CD4-positive, alpha-beta T cell treated with Interleukin-12 subunit alpha and Interleukin-12 subunit beta, for 1 hour (primary cell): ENCODE measurements at places on chromosomes 4 and X.
A peak's percentile ranks its signal among the peaks of the same experiment; 100 is the strongest.

- DNase-seq: peak; percentile 36
Observed at GRCh38 chr4:158624889-158625478, 46.7 kb downstream of the C4orf46 start.

- DNase-seq: no peak
Observed at GRCh38 chr4:103123114-103123513, 23.5 kb upstream of the BDH2 start.

- DNase-seq: peak; percentile 14
Observed at GRCh38 chr4:105709081-105709450, 482 bp downstream of the GSTCD start.

- no peak for DNase-seq
Observed at GRCh38 chr4:57144466-57144865, 34.3 kb upstream of the IGFBP7 start.

DNA sequence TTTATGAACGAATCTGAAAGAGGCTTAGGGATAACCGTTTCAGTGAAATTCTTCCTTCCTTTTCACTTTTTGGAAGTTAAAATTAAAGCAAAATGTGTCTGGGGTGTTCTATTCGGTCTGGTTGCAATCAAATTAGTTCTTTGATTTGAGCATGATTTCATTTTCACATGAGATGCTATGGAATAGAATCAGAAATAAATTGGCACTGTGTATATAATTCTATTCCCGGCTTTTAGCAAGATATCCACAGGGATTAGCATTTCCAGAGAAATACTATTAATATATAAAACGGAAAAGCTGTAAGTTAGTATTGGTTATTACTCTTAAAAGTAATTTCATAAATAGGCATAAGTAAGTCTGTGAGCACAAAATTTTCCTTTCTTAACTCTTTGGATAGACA, 1676.8 kb upstream of the PCDH7 start:
- DNase-seq: no peak

GRCh38 chr4:56940971-56941370, 33.3 kb downstream of the REST start:
- DNase-seq: no peak

- no peak for DNase-seq
Observed at GRCh38 chr4:169124661-169125060, 114.6 kb upstream of the CBR4 start.

GRCh38 chr4:52995360-52996030, 133.4 kb downstream of the RASL11B start:
- DNase-seq: no peak

- DNase-seq: no peak
Observed at GRCh38 chr4:138030375-138030774, 211.8 kb downstream of the SLC7A11 start.

GRCh38 chr4:119130365-119131065, 5.1 kb upstream of the MYOZ2 start:
- no peak for DNase-seq

- DNase-seq: no peak
Observed at GRCh38 chrX:20300822-20301221, 34.1 kb upstream of the RPS6KA3 start.

GRCh38 chr4:172826861-172827260, 341.8 kb upstream of the GALNT7 start:
- DNase-seq: no peak

DNA sequence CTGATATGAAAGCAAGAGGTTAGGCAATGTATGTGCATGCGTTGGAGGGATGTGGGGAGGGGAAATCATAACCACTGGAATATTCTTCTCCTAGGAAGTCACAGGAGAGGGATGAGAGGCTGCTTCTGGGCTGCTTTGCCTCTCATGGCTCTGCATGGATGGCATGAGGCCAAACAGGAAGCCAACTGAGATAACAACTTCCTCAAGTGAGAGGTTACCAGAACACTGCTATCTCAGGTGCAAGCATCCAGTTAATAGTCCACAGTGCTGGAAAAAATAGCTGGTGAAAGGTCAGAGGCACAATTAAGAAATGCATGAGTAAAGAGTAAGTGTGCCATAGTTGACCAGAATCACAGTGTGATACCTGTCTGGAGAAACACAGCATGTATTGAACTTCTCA, 113.3 kb downstream of the ELOVL6 start:
- DNase-seq: peak; percentile 12

- DNase-seq: no peak
Observed at GRCh38 chr4:11698846-11699590, 270.3 kb upstream of the HS3ST1 start.

DNA sequence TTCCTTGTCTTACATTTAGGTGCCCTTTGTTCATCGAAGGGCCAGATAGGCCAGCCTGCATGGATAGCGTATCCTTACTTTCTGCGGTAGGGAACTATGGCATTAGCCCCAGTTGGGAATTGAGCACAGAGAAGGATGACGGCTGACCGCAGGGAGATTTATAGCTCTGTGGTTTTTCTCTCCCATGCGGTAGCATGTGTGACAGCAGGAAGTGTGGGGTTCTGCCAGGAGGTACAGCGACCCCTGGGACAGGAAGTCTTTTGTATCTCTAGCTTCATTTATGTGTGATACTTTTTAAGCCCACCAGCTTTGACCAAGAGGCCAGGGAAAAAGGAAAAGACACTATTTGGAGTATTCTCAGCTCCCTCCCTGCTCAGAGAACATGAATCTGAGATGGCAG, 33.1 kb downstream of the GAB3 start:
- peak; percentile 49 for DNase-seq

GRCh38 chrX:108090491-108091263, 665 bp downstream of the PSMD10 start:
- no peak for DNase-seq

- DNase-seq: no peak
Observed at GRCh38 chr4:120281581-120281980, 214.9 kb upstream of the MAD2L1 start.

DNA sequence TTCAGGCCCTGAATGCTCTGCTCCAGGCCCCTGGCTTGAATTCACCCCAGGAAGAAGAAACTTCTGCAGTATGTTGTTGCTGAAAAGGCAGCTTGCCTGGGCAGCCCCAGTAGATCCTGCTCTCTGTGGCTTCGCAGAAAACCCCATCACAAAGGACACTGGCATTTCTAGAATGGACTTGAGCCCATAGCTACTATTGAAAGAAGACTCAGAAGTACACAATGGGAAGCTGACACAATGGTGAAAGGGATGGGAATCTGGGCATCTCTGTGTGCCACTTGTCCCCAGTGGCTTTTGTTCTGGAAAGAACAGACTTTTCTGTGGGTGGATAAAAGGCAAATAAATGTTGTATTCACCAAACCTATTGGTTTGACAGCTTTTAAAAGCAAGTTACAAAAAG, 67.4 kb upstream of the SCML1 start:
- no peak for DNase-seq

DNA sequence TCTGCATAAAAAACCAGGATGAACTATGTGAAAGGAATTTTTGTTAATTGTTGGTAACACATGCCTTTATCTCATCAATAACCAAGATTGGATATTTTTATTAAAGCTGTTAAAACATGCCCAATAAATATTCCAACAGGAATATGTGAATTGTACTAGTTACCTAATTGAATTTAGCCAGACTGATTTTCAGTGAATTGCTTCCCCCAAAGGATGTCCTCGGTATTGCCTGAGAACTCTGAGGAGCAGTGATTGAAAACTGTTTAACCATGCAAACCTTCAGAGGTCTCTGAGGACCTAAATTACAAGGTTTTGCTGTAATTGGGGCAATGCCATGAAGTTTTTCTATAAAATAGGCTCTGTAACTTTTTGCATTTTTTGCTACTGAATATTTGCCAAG, 66.6 kb downstream of the BLTP1 start:
- peak; percentile 10 for DNase-seq

DNA sequence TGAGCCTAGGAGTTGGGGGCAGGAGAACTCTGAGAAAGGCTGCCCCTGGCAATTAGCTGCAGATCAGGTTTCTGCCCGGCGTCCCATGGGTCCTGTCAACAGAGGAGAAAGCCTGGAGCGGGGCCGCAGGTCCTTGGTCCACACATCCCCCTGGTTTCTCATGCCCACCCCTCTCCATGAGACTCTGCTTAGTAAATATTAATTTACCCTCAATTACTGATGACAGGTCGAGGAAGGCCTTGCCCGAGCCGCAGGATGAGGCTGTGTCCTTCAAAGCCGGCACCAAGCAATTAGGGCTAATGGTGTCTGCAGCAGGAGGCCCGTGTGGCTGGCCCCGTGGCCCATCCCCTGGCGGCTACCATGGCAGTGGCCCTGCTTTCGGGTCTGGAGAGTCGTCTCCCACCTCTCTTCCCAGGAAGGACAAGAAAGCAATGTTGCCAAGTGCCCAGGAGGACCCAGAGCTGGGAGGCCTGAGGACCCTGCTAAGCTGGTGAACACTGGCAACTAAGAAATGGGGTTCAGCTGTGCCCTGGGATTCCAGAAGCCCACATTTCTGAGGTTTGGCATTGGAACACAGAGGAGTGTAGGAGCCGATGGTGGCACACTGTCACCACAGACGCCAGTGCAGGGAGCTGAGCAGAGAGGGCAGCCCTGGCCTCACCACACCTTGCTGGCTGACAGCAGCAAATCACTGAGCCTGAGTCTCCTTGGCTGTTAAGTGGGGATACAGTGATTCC, 114.6 kb downstream of the CPZ start:
- DNase-seq: no peak

GRCh38 chrX:108573136-108573535, 133.5 kb downstream of the COL4A5 start:
- no peak for DNase-seq
